GM06990 (cell line): ENCODE measurements at places on chromosomes 1 and 21.
A peak's percentile ranks its signal among the peaks of the same experiment; 100 is the strongest.

GRCh38 chr1:201608635-201609395 is 69.9 kb downstream of the NAV1 start:
- no peak for DNase-seq

- DNase-seq, result no peak
Measured at GRCh38 chr1:174414203-174414602, 33.6 kb upstream of the GPR52 start.

GRCh38 chr1:167678422-167678821 is 43.4 kb upstream of the MPZL1 start:
- no peak for DNase-seq

DNA sequence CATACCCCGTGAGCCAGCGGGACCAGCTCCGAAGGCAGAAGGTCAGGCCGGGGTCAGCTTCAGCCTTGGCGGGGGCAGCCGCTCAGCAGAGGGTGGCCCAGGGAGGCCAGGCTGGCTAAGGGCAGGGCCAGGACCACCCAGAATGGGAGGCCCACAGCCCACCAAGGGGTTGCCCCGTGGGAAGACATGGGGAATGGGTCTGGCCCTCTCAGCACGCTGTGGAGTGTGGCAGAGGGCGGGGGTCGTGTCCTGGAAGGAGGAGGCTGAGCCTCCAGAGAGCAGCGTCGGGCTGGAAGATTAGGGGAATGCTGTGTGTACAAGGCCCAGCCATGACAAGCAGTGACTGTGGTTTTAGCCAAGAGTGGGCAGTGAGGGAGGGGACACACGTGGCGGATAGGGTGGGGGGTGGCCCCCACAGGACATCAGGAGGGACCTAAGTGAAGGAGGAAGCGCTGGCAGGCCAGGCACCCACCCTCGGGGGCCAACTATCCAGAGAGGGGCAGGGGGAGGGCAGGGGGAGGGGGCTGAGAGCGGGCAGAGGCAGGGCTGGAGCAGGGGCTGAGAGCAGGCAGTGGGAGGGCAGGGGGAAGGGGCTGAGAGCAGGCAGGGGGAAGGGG is 43.9 kb upstream of the POFUT2 start:
- DNase-seq, result no peak

DNA sequence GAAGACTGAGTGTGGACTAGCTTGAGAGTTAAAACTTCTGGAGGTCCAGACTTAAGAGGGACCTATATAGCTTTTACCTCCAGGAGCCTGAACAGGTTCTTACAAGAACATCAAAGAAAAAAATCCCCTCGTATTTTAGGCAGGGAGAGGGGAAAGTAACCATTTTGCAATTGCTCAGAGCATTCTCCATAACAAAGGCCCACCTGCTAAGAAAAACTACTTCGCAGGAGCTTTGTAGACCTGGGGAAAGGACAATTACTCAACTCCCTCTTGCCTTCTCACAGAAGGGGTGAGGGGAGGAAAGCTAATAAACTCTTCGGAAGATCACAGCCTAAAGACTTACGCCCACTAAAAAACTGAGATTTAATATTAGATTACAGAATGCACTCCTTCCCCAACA is 86.3 kb downstream of the RERE start:
- no peak for DNase-seq

DNA sequence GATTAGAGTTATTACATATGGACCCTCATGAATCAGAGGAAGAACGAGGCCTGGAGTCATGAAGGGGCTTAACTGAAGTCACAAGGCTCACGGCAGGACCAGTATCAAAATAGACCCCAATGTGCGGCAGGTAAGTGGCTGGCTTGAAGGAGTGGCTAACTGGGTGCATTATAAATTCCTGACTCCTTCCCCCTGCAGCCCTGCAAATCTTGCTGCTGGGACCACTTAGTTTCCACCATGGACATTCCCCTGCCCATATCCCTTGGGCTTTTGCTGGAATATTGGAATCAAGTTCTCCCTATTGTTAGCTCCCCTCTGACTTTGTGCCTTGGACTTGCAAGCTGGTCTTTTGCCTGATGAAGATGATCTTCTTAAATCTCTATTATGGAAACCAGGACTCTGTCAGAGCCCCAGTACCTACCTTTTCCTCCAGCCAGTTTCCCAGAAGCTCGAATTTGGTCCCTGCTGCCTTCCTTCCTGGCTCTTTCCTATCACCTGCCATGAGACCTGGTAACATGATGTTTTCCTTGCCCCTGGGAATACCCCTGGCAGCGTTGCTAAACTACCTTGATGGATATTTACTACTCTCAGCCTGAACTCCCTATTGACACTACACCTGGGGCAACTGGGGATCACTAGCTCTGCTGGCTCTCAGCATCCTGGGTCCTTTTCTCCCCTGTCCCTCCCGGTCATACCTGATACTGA is 156.0 kb upstream of the JUN start:
- DNase-seq, result no peak

DNA sequence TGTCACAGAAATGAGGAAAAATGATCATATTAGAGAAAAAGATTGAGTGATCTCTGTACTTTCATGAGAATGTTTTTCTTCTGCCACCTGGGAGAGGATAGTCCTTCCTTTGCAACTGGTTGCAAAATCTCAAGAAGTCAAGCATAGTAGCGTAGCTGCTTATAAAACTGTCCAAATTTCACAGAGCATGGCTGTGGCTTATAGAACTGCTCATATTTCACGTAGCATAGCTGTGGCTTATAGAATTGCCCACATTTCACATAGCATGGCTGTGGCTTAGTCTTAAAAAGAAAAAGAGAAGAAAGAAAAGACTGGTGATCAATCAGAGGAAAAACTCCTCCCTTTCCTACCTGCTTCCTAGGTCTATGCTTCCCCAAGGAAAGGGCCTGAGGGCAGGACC is 329.5 kb downstream of the SIPA1L2 start:
- DNase-seq, result no peak

DNA sequence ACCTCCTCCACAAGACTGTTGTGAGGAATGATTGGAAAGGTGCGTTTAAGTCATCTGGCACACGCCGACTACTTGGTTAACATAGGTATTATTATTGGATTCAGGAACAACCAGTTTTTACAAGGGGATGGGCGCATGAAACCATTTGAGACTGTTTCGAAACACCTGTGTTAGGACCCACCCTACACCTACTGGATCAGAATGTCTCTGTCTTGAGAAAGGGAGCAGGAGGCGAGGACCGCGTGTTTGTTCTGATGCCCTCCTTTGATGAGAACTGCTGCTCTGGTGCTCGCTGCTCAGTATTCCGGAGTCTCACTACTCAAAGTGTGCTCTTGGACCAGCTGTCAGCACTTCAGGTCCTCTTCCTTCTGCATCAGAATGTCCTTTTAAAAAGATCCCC is 7.3 kb downstream of the H6PD start:
- no peak for DNase-seq

DNA sequence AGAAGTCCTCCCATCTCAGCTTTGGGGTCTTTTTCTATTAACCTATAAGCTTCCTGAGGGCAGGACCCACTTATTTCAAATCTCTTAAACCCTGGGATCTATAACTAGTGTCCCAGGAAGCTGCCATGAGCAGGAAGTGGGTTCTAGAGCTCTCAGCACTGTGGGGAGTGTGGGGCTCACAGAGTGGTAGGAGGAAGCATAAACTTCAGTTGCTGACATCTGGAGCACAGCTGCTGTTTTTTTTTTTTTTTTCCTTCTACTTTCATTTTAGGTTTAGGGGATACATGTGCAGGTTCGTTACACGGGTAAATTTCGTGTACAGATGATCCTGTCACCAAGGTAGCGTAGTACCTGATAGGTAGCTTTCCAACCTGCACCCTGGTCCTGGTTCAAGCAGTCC is 59.3 kb downstream of the AK4 start:
- no peak for DNase-seq

- DNase-seq, result no peak
Measured at GRCh38 chr1:85196358-85196757, 4.5 kb downstream of the SYDE2 start.

DNA sequence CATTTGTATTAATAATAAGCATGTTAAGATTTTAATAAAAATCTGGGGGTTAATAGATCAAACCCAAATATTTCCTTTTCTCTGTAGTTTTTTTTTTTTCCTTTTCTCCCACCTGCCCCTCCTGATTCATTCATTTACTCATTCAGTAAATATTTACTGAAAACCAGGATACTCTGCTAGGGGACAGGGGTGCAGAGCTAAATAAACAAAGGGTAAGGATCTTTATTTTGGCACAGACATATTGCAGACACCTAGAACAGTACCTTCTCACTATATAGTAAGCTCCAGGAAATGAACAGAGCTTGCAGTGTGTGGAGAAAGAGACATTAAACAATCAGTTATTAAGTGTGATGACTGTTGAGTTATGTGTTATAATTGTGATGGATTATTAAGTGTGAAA is 60.9 kb downstream of the AK5 start:
- DNase-seq, result no peak

- no peak for DNase-seq
Measured at GRCh38 chr1:66305927-66306326, 228.0 kb upstream of the SGIP1 start.

- DNase-seq, result no peak
Measured at GRCh38 chr1:32894681-32895080, 6.5 kb downstream of the TMEM54 start.

GRCh38 chr1:64745986-64746940 is 1.4 kb downstream of the RAVER2 start:
- DNase-seq, result no peak

- DNase-seq, result no peak
Measured at GRCh38 chr21:35503671-35504070, 454.6 kb upstream of the RUNX1 start.

GRCh38 chr1:87972811-87973210 is 644.1 kb downstream of the LMO4 start:
- no peak for DNase-seq

- no peak for DNase-seq
Measured at GRCh38 chr1:94773931-94774422, 46.2 kb upstream of the SLC44A3 start.

- DNase-seq, result peak; percentile 12
Measured at GRCh38 chr1:208603721-208604120, 359.5 kb upstream of the PLXNA2 start.

DNA sequence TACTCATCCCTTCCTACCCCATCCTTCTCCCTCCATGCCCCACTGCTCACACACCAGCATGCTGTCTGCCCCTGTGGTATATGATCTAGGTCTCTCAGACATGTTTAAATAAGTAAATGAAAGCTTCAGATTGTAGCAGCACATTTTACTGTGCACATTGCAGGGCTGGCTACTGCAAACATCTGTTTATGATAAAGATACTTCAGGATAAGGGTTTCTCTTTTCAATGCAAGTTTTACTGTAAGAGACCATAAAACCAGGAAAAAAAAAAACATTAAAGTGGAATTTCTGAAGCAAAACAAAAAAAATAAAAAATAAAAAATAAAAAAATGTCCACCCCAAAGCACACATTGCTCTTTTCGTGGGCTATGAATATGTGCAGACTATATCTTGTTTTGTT is 184.4 kb downstream of the USH2A start:
- DNase-seq, result no peak

- DNase-seq, result no peak
Measured at GRCh38 chr1:18957532-18958300, 1.2 kb upstream of the IFFO2 start.

DNA sequence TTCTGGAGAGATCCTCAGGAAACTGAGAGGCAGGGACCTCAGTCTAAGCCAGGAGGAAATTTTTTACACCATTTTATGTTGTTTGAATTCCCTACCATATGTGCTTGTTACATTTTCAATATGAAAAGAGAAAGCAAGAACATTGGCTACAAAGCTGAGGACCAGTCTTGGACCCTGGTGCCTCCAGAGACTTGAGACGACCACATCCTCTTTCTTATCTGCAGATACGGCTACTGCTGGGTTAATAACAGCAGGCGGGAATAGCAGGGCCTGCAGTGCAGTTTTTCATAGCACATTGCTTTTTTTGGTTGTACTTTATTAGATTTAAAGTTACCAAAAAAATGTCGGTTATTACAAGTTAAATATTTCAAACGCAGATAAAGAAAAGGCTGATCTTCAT is 3.9 kb downstream of the KDM4A start:
- DNase-seq, result peak; percentile 25

DNA sequence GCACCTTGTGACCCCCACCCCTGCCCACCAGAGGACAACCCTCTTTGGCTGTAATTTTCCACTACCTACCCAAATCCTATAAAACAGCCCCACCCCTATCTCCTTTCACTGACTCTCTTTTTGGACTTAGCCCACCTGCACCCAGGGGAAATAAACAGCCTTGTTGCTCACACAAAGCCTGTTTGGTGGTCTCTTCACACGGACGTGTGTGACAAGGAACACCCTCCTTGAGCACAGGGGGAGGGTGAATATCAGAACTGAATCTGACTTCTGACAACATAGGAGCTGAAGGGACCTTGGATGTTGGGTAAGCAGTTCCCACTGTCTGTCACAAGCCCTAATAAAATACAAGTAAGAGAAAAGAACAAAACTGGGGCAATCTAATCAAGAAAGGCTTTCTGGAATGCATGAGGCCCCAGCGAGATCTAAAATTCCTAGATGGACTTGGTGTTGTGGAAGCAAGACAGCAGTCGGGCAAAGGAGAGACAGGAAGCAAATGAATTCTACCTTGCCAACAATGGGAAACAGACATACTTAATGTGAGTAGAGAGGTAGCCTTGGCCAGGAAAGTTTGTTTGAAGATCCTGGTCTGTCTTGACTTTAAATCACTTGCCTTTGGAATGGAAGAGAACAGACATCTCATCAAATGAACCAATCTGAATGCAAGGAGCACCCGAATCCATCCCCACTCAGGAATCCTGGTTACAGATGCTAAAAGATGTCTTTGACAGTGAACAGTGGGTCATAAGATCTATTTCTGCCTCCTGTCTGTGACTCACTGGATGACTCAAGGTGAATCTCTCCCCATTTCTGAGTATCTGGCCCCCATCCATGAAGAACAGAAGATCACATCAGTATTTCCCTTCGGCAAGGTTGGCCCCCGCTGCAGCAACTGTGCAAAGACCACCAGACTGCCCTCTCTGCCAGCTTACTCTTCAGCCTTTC is 53.3 kb downstream of the OLFML3 start:
- DNase-seq, result no peak

DNA sequence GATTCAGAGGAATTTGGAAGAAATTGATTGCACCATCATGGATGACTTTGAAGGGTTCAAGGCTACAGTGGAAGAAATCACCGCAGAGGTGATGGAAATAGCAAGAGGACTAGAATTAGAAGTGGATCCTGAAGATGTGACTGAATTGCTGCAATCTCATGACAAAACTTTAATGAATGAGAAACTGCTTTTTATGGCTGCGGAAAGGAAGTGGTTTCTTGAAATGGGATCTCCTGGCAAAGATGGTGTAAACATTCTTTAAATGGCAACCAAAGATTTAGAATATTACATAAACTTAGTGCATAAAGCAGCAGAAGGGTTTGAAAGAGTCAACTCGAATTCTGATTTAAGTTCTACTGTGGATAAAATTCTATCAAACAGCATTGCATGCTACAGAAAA is 698.6 kb downstream of the PLA2G4A start:
- no peak for DNase-seq

DNA sequence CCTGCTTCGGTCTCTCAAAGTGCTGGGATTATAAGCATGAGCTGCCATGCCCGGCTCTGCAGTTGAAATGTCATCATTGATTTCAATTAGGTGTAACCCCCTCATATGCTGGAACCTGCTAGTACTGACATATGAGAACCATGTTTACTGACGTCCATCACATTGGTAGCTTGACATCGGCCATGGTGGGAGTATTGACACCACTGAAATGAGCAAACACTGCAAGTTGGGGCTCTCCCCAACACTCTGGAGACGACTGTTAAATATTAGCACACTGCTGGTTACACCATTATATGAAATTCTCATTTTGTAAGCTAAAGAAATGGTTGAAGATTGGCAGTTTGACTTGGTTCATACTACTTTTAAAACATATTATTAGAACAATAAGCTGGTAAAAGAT is 63.7 kb downstream of the CNST start:
- no peak for DNase-seq
